ENCODE measurements at places on chromosomes 5 and 9.

DNA sequence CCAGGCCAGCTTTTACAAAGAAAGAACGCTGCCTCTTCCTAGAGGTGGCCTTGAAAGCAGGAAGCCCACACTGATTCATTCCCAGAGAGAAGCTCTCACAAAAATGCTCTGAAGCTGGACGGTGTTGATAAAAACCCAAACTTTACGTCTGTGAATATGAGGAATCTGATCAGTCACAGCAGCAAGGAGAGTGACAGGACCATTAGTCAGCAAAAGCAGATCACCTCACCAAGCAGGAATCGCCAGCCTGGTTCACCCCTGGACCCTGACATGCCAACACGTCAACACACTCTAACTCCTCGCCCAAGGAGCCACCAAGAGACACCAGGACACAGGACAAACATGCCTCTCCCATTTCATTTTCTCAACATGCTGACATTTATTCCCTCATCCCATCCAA lies 70.6 kb upstream of the ZNF622 start:
- DNase-seq: no peak

- DNase-seq: peak; percentile 76
Observed at GRCh38 chr9:93962561-93963440, 7.6 kb upstream of the BARX1 start.

DNA sequence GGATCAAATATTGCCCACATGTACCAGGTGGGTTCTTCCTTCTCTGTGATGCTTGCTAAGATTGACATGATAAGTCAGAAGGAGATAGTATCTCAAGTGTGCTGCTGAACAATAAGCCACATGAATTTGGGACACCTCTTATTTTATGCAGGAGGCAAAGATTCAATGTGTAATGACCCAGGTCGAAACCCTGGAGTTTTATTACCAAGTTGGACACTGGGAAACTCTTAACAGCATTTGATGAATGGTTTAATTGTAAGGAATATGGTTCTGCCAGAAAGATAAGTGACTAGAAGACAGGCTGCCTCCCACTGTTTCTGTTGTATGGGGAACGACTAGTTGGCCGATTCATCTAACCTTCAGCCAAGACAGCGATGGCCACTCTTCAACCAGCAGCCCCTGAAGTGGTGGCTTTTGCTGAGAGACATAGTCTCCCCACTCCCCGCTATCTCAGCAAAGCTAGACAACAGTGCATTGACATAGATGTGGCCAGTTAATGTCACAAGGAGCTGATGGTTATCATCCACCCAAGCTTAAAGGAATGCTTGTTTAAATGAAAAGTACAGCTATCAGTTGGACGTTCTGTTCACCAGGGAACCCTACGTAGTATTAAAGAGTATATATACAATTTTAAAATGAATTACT lies 407.7 kb downstream of the KDM4C start:
- no peak for DNase-seq

DNA sequence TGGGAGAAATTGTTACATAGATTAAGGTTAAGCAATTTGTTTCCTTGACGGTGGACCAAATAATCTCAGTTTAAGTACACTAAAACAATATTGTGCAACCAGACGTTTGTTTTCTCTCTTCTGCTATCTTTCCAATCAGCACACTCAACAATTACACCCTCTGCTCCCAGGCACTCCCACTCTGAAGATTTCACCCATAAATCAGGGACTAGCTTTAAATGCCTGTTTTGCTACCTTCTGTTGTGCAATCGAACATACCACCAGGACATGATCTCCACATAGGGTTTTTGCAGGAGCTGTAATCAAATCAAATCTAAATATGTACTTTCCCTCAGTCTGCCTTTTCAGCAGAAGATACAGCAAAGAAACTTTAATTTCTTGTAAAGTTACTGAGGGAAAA lies 405.8 kb upstream of the TLE4 start:
- no peak for DNase-seq

GRCh38 chr9:97412626-97413385 lies 910 bp downstream of the TDRD7 start:
- no peak for DNase-seq

- no peak for DNase-seq
Observed at GRCh38 chr5:44660251-44660650, 148.5 kb upstream of the MRPS30 start.

DNA sequence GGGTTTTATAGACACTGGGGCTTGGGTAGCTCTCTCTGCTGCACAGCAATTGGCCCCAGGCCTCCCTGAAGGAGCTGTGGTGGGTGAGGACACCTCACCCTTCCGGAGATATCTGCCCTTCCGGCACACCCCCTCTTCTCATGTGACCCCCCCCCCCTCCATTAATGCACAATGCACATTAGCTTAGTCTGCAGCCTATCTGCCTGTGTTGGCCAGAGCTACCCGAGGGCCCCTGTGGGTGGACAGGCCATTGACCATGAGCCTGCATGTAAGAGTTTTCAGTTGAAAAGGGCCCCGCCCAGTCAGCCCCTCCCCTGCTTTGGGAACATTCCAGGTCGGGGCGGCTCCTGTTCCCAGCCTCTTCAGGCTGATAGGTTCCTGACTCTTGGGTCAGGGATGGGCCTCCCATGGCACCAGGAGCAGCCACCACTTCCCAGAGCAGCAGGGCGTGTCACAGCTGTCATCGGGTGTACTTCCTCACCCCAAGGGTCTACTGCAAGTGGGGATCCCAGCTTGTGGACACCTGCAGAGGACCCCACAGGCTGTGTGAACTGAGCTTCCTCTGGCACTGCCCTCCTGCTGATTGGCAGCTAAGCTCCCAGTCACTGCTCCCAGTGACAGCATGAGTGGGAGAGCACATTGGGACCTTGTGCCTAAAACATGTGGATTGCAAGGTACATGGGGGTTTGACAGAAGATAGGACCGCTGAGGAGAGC lies 17.8 kb downstream of the PHF2 start:
- no peak for DNase-seq

DNA sequence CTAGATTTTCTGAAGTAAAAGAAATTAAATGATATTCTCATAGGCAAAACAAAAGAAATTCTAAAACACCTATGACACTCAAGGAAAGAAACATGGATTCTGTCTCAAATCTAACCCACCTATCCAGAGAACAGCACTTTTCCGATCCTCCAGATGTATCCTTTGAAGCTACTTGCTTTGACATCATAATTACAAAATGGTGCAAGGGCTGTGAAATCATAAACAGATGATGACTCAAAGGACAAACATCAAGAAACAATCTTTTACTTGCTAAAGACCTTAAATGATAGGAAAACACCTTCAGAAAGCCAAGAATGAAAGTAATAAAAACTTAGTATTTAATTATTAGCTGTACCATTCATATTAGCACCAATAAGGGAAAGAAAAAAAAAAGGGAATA lies 202.6 kb downstream of the DENND1A start:
- no peak for DNase-seq

GRCh38 chr5:136724161-136724560 lies 358.8 kb upstream of the TRPC7 start:
- no peak for DNase-seq

- DNase-seq: no peak
Observed at GRCh38 chr5:179766021-179766725, 27.6 kb upstream of the LTC4S start.

- no peak for DNase-seq
Observed at GRCh38 chr9:88880199-88880598, 111.1 kb upstream of the S1PR3 start.

- no peak for DNase-seq
Observed at GRCh38 chr5:37437711-37438110, 58.6 kb downstream of the WDR70 start.

All from activated T-cell treated with anti-CD3 and anti-CD28 coated beads for 24 hours (primary cell).